ENCODE measurements at places on chromosomes 2 and 18.
A peak's percentile ranks its signal among the peaks of the same experiment; 100 is the strongest.

DNA sequence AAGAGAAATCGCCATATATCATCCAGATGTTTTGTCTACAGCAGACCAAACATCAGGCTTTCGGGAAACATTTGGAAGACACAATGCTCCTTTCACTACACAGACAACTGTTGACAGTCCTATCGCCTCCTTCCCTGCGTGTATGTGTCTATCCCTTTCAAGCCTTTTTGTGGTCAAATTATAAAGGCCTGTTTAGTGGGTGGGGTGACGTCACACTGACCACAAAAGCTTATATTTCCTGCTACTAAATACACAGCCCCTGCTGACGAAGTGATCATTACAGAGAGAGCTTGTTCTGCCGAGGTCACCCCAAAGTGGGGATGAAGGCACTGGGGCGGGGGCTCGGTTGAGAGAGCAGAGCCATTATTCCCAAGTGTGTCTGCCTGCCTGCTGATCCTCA lies 302.7 kb upstream of the TNP1 start:
- peak; percentile 7 for DNase-seq

DNA sequence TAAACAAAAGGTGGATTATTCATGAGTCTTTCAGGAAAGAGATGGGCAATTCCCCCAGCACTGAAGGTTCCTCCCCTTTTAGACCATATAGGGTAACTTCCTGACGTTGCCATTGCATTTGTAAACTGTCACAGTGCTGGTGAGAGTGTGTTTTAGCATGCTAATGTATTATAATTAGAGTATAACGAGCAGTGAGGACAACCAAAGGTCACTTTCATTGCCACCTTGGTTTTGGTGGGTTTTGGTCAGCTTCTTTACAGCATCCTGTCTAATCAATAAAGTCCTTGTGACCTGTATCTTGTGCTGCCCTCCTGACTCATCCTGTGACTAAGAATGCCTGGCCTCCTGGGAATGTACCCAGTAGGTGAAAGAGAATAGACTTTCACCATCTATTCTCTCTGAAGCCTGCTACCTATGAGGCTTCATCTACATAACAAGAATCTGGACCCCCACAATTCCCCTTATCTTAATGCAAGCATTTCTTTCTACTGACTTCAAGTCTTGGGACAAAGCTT lies 148.7 kb downstream of the CABLES1 start:
- DNase-seq, result no peak

GRCh38 chr18:50862401-50862800 lies 16.5 kb upstream of the ME2 start:
- no peak for DNase-seq

- no peak for DNase-seq
Observed at GRCh38 chr2:71187589-71187988, 39.3 kb downstream of the PAIP2B start.

DNA sequence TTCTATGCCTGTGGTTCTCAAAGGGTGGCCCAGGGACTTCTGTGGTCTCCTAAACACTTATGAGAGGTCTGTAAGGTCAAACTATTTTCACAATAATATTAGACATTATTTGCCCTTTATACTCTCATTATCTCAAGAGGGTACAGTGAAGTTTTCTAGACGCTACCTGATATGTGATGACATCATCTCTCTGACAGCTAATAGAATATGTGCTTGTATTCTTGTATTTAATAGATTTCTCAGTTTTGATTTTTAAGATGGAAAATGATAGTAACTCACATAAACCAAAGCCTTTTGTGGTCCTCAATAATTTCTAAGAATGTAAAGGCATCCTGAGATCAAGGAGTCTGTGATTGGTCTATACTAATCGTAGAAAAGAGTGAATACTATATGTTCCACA lies 265.1 kb downstream of the ZNF521 start:
- no peak for DNase-seq

DNA sequence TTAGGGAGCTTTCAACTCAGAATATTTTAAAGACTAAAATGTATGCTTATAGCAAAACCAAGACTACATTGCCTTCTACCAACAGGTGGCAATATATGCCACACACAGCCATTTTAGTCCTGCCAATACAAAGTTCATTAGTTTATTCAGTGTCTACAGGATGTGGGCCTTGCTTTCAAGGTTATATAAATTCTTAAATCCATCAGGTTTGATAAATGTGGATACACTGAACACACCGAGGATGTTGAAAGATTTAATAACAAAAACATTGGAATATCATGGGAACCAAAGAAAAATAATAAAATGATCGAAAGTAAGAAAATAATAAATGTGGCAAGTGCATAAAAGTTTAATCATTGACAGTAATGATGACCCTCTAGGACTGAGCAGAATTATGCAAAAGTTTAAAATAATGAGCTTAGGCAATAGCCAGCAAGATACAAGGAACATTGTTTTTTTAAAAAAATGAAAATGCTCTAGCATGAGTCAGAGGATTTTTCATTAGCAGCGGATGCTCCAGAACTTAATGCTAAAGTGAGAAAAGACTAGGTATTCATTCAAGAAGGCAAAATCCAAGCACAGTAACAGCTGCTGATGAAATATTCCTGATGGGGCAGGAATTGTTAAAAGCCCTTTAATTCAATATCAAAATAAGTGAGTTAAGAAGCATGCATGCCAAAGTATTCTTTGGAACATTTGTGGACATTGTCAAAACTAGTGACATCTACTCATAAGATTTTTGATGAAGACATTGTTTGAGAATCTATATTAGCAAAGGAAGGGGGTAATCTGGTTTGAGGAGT lies 14.2 kb downstream of the SCN9A start:
- DNase-seq, result peak; percentile 57

DNA sequence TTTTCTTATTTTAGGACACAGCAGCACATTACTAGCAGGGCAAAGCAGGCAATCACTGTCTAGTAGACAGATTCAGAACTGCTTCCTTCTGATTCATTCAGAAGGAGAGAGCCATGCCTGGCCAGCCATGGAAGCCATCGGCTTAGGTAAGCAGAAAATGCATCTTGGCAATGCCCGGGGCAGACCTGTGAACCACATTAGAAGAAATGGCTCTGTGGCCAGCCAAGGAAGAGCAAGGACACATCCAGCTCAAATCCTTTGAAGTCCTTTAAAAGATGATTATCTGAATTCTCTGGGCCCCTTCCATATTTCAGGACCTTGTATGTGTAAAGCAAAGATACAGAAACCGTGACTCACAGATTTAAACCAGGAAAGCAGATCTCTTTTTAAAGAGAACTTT lies 227.4 kb downstream of the PID1 start:
- DNase-seq, result no peak

DNA sequence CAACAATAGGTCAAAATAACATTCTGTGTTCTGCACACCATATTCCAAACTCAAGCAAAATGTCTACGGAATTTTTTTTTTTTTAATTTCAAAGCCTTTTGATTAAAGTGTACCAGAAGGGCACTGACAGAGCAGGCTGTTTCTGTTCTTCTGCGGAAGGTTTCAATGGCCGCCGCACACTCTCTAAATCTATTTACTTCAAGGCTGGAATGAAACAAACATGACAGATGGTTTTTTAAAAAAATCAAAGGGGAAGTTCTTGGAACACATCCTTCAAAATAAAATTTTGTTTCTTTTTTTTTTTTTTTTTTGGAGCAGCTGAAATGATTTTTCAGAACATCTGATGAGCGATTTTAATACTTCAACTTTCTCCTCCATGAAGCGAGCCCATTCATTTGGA lies 259.1 kb downstream of the TXNL1 start:
- no peak for DNase-seq

- DNase-seq, result peak; percentile 4
Observed at GRCh38 chr18:59056706-59057492, 82.8 kb upstream of the SEC11C start.

DNA sequence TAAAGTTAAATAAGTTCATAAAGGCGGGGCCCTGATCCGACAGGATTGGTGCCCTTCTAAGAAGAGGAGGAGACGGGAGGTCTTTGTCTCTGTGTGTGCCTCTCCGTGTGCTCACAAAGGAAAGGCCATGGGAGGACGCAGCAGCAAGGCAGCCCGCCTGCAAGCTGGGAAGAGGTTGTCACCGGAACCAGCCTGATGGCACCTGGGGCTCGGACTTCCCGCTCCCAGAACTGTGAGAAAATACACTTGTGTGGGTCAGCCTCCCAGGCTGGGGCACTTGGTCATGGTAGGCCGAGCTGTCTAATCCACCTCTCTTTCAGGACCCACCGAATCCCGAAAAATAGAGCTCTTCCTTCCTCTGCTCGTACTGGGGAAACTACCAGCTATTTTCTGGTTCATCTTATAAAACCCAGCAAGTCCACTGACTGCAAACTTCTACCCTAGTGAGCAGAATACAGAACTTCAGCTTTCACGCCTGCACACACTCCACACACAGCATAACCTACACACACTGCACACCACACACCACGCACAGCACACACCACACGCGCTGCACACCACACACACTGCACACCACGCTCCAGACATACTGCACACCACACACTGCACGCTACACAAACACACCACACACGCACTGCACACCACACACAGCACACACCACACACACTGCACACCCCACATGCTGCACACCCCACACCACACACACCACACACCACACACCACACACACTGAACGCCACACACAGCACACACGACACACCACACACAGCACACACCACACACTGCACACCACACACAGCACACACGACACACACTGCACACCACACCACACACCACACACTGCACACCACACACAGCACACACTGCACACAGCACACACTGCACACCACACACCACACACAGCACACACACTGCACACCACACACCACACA lies 58.1 kb downstream of the ASB1 start:
- no peak for DNase-seq

DNA sequence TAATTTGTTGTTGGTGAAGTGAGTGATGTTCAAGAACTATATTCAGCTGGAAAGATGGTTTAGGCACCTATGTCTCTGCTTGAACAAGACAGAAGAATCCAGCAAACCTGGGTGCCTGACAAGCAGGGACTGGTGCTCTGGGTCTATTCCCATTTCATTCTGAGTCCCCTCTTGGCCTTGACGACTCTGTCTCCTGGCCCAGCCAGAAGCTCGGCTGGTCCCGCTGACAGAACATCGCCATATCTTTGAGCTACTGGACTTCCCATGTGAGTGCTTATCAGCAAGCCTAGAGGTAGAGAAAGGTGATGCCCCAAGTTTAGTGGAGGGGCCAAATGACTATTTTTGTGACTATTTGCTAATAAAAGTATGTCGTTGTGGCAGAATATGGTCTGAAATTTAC lies 48.2 kb downstream of the SDC1 start:
- DNase-seq, result no peak

DNA sequence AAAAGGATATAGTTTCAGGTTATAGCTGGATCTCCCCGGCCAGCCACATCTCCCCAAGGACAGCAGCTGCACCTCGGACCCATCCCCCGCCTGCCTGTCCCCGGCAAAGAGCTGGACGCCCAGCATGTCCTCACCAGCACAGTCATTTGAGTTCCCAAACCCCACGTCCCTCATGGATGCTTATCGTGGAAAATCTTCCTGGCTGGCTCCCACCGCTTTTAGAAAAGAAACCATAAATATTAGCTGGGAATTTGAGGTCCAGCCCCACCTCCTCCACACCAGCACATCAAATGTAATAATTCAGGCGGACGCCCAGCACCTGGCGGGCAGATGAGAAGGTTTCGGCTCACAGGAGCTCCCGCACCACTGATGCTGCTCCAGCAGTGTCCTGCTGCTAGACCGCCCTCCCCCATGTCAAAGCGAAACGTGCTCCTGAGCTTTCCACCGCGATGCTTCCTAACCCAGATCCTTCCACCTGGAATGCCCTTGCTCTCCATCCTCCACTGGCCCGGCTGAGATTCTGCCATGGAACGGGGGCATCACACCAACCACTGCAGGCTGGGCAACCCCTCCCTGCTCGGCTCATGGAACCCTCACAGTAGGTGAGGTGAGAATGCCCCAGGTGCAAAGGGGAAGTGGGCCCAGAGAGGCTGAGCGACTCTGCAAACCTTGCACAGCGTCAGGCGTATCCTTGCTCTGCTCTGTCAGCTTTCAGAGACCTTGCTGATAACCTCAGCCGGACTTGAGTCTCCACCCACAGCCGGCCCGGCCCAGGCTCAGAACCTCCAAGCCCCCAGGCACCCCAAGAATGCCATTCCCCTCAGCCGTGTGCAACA lies 71.5 kb upstream of the GPC1 start:
- DNase-seq, result no peak

DNA sequence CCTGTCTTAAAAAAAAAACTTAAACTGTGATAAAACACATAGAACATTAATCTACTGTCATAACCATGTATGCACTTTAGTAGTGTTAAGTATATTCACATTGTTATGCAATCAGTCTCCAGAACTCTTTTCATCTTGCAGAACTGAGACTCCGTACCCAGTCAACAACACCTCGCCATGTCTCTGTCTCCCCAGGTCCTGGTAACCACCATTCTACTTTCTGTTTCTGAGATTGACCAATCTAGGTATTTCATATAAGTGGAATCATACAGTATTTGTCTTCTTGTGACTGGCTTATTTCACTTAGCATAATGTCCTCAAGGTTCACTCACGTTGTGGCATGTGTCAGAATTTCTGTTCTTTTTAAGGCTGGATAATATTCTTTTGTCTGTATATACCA lies 290.8 kb upstream of the CXCR4 start:
- DNase-seq, result no peak

- no peak for DNase-seq
Observed at GRCh38 chr18:29146068-29146467, 969.1 kb upstream of the CDH2 start.

DNA sequence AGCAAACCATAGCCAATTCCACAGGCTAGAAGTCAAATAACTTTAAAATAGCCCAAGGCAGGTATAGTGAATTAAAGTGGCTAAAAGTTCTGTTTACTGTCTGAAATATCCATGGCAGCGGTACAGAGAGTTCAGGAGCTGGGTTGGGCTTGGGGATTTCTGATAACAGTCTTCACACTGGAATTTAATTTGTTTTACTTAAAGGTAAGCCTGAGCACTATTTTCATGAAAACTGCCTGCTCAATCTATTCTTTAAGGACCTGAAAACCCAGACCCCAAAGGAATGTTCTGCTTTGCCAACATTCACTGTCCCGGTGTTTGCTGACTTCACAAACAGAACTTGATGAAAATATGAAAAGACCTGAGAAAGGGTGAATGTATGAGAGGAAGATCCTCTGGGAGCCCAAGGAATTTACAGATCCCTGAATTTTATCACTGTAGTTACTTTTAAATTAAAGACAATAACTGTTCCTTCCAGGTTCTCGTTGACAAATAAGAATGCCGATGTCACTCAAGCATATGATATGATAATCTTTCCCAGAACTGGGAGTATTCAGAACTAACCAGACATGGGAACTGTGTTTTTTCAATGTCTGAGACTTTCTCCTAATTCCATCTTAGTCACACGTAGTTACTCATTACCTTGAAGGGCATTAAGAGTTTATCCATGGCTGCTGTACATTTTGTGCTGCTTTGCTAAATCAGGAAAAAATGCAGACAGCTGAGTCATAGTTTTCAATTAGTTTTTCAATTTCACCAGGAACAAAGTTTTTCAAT lies 28.3 kb upstream of the ITGB6 start:
- peak; percentile 55 for DNase-seq
